ENCODE measurements at places on chromosomes 2 and 18. TPM values are rescaled to one million over a fixed set of nuclear protein-coding genes. Genes with fewer than 3 reads are reported as not detected.

Gene MSGN1
- total RNA-seq, result not detected

Gene GPR35
- 0.77 TPM for total RNA-seq

DNA sequence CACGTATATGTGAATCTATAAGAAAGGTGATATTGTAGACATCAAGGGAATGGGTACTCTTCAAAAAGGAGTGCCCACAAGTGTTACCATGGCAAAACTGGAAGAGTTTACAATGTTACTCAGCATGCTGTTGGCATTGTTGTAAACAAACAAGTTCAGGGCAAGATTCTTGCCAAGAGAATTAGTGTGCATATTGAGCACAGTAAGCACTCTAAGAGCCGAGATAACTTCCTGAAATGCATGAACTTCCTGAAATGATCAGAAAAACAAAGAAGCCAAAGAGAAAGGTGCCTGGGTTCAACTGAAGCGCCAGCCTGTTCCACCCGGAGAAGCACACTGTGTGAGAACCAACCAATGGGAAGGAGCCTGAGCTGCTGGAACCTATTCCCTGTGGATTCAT, 101.0 kb downstream of the HS6ST1 start:
- no peak overlapping the region for H3K27ac ChIP-seq
- no peaks in the 10 kb centered on the region for H3K4me1 ChIP-seq
- DNase-seq, result no peak
- no peak overlapping the region for H3K4me3 ChIP-seq

- peaks cover 4% of the 10 kb centered on the region for H3K27me3 ChIP-seq
- peaks cover 5% of the 10 kb centered on the region for H3K36me3 ChIP-seq
- peaks cover 23% of the 10 kb centered on the region for H3K4me1 ChIP-seq
- peak overlapping the region; percentile 97 for H3K4me3 ChIP-seq
- no peak for DNase-seq
Measured at GRCh38 chr2:199955007-199955338, 318 bp downstream of the TYW5 start.

DNA sequence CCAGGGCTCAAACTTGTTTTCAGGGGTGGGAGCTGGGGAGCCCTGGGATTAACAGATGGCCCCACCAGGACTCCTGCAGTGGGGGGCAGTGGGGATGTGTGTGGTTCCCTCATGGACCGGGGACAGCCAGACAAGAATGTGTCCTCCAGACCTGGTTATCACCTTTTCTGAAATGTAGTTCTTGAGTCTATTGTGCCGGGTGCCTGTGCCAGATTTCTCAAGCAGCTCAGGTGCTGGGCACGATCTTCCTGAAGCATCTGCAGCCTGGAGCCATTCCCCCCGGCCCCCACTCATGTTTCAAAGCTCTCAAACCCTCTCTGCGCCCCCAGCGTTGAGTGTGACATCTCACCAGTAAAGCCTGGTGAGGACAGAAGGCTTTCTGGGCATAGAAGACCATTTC, 48.4 kb upstream of the HAAO start:
- H3K4me1 ChIP-seq, result peaks cover 6% of the 10 kb centered on the region
- no peaks in the 10 kb centered on the region for H3K36me3 ChIP-seq
- DNase-seq, result no peak
